Renal cortical epithelial cell (primary cell): ENCODE measurements at places on chromosomes 16 and 17.

GRCh38 chr16:5321930-5322329 is 224.3 kb upstream of the EEF2KMT start:
- DNase-seq, result no peak

DNA sequence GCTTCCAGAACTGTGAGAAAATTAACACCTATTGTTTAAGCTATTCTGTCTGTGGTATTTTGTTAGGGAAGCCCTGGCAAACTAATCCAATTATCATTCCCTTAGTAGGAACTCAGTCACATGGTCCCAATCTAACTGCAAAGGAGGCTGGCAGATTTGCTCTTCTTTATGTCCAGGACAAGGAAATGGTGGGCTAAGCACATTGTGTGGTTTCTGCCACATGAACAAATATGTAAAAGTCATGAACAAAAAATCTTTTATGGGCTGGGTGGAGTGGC is 278.6 kb upstream of the RPL38 start:
- no peak for DNase-seq

GRCh38 chr17:31067691-31068184 is 27.0 kb upstream of the NF1 start:
- DNase-seq, result peak; percentile 56

- DNase-seq, result no peak
Observed at GRCh38 chr17:189444-189843, 8.0 kb upstream of the DOC2B start.

DNA sequence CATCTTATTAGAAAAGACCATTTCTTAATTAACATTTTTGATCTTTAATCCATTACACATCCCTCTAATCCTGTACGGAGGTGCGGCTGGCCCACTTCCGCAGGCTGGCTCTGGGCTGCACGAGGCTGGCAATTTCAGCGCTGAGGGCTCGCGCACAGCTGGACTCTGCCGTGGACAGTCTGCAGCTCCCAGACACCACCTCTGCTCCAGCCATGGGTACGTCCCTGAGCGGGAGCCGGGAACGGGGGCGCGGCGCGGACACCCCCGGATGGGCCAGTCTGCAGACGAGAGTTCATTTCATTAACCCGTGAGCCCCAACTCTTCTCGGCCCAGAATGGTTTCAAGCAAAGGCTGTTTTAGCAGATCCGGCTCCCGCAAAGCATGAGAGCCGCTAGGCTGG is 87.9 kb downstream of the ZNF423 start:
- no peak for DNase-seq

DNA sequence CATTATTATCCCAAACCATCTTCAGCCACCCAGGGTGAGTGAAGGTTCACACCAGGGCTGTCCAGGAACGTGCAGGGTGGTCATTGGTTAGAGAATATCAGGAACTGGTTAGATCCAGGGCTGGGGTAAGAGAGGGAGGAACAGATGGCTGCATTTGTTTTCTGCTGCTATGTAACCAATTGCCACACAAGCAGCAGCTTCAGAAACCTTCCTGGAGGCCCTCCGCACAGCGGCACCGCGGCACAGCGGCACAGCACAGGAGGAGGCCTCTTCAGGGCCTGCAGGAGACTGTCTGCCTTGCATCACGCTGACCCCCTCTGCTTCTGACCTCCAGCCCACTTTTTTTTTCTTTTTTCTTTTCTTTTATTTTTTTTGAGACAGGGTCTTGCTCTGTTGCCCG is 86.1 kb downstream of the KCNJ12 start:
- DNase-seq, result no peak

DNA sequence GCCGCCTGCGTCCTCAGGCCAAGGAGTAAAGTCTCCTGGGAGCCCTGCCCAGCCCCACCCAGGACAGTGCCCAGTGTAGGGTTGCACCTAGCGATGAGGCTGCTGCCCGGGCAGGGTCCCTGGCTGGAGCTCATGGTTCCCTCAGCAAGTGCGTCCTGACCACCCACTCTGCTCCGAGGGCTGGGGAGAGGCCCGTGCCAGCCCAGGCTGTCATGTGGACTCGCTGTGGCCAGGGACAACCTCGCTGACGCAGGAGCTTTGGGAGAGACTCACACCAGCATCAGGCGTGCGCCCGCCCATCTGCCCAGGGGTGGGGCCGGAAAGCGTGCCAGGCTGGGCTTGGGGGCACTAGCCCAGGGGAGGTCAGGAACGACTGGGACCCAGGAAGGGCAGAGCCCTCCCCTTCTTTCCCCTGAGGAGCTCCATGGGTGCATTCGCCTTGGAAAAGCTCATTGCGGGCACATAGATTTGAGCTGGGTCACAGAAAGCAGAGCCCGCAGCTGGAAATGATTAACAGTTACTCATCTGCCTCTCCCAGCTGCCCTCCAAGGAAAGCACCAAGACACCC is 19.7 kb downstream of the DPEP1 start:
- DNase-seq, result peak; percentile 80

GRCh38 chr16:86086471-86086870 is 187.5 kb downstream of the IRF8 start:
- no peak for DNase-seq

DNA sequence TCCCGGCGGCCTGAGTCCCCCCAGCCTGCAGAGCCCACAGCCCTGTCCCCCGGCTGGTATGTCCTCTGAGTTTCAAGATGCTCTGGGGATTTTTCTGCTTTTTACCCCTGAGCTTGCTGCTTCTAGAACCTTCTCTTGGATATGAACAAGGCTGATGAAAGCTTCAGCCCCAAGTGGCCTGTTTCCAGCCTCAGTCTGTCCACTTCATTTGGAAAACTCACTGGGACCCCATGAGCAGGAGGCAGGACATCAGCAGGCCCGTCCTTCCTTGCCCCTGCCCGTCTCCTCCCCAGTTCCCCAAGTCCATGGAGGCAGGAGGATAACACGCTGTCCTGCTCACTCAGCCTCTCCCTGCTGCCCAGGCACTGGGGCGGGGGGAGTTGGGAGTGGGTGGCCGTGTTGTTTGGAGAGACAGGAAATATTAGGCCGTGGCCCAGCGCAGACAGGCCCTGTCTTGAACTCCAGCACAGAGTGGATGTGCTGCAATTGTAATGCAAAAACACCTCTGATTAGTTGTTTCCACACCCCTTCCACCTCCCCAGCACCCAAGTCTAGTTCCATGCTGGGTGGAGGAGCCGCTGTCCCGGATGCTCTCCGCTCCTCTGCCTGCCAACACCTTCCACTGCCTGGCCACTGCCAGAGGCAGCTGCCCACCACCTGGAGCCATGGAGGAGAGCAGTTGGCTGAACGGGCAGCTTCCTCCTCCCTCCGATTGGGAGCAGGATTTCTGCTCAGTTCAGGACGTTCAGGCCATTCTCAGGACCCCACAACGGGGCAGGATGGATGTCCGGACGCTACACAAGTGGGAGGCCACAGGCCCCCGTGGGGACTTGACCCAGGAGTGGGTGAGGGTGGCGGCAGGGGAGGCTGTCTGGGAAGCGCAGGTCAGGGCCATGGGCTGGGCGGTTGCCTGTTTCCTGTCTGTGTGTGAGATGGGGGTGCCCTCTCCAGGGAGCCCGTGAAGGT is 216.9 kb upstream of the GSE1 start:
- DNase-seq, result no peak

DNA sequence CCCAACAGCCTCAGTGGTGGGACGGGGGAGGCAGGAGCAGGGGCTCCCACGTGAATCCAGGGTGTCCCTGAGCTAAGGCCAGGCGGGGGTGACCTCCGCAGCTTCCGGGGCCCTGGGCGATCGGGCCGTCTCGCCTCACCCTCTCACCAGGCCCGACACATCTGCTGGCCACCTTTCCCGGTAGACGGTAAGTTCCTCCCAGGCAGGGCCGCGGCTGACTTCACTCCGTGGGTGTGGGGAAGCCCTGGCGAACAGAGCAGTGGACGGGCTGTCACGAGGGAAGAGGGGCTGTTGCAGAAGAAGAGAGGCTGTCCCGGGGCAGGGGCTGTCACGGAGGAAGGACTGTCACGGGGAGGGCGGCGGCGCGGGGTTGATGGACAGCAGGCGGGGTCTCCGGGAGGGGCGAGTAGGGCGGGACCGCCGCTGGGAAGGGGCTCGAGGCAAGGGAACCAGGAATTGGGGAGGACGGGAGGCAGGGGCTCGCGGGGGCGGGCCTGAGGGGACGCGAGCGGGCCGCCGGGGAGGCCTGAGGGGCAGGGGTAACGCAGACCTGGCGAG is 498 bp downstream of the PKMYT1 start:
- DNase-seq, result no peak

DNA sequence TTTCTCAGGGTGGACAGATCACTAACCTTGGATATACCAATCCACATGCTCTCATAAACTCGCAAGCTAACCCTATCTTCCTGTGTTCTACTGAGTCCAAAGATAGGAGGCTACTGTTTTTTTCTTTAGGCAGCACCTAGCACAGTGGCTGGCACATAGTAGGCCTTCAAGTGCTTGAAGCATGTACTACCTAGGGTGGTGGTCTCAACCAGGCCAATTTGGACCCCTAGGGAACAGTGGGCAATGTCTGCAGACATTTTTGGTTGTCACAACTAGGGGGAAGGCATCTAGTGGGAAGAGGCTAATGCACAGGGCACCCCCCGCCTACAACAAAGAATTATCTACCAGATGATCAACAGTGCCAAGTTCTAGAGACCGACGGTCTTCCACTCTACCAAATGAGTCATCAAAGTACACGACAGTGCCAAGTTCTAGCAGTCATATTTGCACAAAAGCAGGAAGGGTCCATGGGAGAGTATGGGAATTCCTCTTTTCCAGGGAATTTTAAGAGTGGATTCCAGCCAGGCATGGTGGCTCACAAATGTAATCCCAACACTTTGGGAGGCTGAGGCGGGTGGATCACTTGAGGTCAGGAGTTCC is 390.3 kb downstream of the SLC39A11 start:
- DNase-seq, result peak; percentile 78

- no peak for DNase-seq
Observed at GRCh38 chr16:77785373-77785764, 3.0 kb upstream of the VAT1L start.

DNA sequence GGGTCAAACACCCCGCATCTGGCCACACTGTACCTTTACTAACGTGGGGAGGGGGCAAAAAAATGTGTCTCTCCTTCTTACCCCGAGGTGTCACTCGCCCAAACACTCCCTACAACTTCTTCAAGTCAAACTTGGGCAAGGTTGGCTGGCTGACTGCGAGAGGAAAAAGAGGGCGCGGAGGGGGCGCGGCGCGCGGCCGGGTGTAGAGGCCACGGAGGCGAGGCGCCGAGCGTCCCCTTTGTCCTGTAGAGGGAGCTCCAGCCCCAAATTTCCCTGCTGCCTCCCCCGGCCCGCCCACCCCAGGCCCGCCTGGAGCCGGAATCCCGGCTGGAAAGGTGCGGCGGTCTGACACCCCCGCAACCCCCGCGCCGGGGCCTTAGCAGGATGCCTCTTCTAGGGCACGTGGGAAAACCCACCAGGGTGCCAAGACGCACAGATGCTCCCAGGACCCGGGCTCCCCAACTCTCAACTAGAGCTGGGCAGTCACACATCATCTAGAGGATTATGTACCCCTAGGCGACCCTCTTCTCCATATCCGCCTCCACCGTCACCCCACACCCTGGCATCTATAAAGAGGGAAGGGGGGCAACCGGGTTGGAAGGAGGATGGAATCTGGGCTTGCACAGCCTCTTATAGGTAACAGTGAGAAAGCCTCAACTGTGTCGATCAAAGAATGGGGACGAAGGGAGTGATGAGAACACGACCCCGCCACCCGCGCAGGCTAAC is 4.2 kb downstream of the IRX3 start:
- DNase-seq, result no peak

- DNase-seq, result no peak
Observed at GRCh38 chr16:84284154-84284722, 10.4 kb upstream of the WFDC1 start.

DNA sequence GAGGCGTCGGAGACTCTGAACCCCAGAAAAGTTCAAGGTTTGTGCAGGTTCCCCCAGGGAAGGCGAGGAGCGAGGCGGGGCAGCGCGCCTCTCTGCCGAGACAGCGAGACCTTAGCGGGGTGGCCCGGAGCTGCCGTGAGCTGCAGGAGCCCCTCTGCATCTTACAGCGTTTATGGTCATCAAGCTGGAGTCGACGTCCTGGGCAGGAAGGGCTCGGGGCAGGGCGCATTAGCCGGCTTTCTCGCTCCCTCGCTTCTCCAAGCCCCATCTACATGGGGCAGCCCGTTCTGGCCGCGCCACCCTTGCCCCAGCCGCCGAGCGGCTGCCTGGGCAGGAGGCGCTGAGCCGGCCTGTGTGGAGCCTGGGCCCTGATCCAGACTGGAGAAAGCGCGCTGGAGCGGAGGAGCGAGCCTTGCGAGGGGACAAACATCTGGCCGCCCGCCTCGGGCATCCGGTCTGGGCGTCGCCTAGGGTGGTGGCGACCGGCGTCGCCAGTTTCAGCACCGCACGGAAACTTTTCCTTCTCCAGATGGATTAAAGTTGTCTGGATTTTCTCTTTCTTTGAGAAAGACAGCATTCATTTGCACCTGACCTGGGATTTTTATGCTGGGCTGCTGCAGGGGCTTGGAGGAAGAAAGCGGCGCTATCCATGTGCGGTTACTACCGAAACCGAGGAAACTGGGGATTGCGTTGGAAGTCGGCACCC is 750 bp downstream of the TMEM132E start:
- DNase-seq, result no peak

DNA sequence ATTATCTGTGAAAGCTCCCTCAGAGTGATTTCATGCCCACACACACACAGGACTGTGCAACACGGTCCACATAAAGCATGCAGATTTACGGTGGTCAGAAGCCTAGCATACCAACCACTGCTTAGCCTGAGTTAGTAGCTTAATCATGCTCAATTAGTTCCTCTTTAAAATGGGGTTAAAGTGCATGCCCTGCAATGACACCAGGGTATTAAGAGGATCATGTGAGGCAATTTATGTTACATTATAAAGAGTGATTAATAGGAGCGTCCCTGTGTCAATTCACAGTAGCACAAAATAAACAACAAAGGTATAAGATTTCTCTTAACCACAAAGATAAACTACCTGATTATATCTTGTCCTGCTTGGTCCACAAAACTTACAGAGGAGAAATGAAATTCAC is 39.8 kb downstream of the C17orf67 start:
- no peak for DNase-seq

DNA sequence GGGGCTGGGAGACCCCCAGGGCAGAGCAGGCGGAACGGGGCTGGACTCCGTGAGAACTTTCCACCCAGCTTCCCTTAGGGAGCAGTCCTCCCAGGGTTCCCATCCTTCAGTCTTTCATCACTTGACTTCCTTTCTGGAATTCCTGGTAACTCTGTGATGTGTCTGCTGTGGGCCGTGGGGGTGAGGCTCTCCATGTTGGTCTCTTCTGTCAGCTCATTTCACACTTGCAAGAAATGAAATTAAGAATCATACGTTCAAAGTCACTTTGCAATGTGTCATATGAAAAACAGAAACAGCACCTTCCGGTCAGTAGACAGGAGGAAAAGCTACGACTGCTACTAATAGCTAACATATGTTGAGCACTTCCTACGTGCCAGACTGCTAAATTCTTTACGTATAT is 5.4 kb upstream of the BBS2 start:
- DNase-seq, result no peak
